ENCODE measurements at places on chromosomes 3 and 15. TPM values are rescaled to one million over a fixed set of nuclear protein-coding genes. Genes with fewer than 3 reads are reported as not detected.

The NDN gene
- total RNA-seq = 73.8 TPM

The NR2F2 gene
- 7.0 TPM for total RNA-seq

The XIRP1 gene
- 0.36 TPM for total RNA-seq

The TBC1D2B gene
- total RNA-seq = 8.5 TPM

The TAMM41 gene
- total RNA-seq = 35.0 TPM

The ASB14 gene
- total RNA-seq = 1.9 TPM

The RPL35A gene
- total RNA-seq = 1,278 TPM

The SKOR1 gene
- 0.50 TPM for total RNA-seq

The AGBL1 gene
- total RNA-seq = 0.32 TPM

The VPS39 gene
- total RNA-seq = 71.2 TPM

The SCN5A gene
- total RNA-seq = 5.7 TPM

The CLEC3B gene
- total RNA-seq = 0.63 TPM

The USP13 gene
- total RNA-seq = 8.8 TPM

The MYEF2 gene
- total RNA-seq = 97.8 TPM

Measured in motor neuron (in vitro differentiated cells).